ENCODE measurements at places on chromosomes 3 and 15.

DNA sequence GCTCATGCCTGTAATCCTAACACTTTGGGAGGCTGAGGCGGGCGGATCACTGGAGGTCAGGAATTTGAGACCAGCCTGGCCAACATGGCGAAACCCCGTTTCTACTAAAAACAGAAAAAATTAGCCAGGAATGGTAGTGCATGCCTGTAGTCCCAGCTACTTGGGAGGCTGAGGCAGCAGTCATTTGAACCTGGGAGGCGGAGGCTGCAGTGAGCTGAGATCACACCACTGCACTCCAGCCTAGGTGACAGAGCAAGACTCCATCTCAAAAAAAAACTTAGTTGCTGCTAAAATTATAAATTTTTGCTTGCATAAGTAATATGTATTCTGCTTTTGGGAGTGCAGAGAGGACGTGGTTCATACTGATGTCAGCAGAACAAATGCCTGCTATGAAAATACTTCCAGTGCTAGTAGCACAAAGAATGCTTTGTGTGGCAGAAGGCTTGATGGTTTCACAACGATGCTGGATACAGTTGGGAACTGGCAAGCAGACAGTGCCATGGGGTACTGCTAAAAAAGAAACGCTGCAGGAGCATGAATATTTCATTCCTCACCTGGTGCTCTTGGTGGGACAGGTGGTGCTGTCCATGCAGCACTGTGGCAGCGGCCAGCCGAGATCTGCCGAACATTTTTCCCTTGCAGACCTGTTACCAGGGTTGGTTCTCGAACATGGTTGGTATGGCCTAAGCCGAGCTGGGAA, 31.1 kb downstream of the FBXL22 start:
- DNase-seq = no peak

GRCh38 chr3:29695201-29695600, 414.3 kb downstream of the RBMS3 start:
- DNase-seq = no peak

- no peak for DNase-seq
These were observed 40.5 kb downstream of the FILIP1L start for GRCh38 chr3:100073714-100074307.

DNA sequence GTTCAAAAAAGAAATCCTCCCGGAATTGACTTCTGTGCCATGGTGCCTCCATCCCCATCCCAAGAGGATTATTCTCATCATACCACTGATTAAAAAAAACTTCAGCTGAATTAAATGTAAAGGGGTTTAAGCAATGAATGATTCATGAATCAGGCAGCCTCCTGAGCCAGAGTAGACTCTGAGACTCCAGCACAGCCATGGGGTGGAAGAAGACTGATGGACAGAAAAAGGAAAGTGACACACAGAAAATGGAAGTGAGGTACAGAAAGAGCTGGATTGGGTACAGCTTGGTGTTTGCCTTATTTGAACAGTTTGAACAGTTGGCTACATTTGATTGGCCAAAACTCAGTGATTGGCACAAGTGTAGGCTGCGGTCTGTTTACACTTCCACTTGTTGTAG, 224.8 kb upstream of the ATP10A start:
- no peak for DNase-seq

DNA sequence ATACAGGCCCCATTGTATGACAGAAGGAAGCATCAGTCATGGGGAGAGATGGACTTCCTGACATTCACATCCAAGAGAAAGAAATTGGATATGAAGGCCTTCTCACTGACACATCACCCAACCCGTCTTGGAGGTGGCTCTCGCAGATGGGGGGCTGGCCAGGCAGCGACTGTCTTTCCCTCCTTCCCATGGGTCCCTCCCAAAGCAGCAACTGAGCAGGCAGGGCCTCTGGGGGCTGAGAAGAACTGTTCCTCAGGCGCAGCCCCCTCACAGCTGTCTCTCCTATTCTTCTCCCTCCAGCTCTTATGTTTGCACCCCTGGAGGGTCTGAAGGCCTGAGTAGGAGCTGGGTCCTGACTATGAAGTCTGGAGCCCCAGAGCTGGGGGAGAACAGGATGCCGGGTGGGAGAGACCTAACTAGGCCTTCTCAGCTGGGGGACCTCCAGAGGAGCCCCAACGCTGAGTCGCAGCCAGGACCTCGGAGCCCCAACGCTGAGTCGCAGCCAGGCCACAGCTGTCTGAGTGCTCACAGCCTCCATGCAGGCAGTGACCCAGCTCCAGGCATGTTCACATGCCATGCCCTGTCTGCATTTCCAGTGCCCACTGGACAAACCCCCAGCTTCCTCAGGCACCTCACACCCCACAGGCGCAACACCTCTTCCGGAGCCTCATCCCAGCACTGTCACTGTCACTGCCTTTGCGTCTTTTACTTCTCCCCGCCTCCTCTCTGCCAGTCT, 29.6 kb downstream of the UMPS start:
- DNase-seq = no peak

GRCh38 chr15:91620229-91620628, 233.3 kb upstream of the SLCO3A1 start:
- DNase-seq = no peak

DNA sequence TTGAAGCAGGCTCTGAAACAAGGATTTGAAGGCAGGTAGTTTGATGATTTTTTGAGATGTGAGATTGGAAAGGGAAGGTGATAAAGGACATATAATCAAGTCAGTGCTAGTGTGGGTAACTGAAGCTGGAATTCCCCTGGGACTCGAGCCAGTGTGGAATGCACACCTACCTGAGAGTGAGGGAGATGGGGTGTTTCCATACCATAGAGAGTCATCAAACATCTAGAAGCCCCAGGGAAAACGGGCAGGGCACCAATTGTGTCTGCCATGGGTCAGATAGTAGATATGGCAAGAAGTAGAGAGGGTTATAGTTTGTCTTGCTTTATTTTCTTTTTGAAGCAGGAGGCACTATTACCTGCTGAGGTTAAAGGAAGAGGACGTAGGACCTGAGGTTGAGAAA, 120.0 kb downstream of the SSR3 start:
- DNase-seq = no peak

DNA sequence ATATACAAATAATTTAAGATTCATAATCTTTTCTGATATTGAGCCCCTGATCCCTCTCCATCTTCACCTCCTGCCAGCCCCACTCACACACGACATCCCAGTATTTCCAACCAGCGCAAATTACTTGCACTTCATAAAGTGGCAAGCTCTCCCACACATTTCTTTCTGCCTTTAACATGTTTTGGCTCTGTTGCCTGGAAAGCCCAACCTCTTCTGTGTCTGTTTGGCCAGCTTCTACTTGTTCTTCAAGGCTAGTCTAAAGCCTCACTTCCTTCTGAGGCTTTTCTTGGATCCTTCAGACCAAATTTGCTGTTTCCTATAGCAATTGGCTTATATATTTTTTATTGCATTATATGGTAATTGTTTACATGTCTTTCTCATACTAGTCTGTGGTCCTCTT, 5.1 kb upstream of the TM6SF1 start:
- DNase-seq = no peak

GRCh38 chr3:41579861-41580260, 380.6 kb downstream of the CTNNB1 start:
- DNase-seq = no peak

DNA sequence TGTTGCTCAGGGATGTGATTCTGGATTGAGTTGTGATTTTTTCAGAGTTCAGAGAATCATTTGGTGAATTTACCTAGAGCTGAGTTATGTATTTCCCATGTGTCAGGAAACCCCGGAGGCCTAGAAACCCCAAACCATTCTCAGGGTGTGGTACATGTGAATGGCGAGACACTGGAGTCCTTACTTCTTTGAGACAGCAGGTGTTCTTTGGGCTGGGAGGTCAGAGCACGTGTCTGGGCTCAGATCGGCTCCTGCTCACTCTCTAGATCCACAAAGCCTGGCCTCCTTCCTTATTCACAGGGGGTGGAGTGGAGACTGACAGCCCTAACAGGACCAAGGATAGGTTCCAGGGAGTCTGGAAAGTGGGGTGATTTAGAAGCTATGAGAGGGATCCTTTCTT, 145.8 kb downstream of the CHDH start:
- no peak for DNase-seq

- DNase-seq = no peak
These were observed 46.8 kb downstream of the CPN2 start for GRCh38 chr3:194304186-194304917.

GRCh38 chr3:4814305-4814903, 164.8 kb upstream of the BHLHE40 start:
- DNase-seq = no peak

DNA sequence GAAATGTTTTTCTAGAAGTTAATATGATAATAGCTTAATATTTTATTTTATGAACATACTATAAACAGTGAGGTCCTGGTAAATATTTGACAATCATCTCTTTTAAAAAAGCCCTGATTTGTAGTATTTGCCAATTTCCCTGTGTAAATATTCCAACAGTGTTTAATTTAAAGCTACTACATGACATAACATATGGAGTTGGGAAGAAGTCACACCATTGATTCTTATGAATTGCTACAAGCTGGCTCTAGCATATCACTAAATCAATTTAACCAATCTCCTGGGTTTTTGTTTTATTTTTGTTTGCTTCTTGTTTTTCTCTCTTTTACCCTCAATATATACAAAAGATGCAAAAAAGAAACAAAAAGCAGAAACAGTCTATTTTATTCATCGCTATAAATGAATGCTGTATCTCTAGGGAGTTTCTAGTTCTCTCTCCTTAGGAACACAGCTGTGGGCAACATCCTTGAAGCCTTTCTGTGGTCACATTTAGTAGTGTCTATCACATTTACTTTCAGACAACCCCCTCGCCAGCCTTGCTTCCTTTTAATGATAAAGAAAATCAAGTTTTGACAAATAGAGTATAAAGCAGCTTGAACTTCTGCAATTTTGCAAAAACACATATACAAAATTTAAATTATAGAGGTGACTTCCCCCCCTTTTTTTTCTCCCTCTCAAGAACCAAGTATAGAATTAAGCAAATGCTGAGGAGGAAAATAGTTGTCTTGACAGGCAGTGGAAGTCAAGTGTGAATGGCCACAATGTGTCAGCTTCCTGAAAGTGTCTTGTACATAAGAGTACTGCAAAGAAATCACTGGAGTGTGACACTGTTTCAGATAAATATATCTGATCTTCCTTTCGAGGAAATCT, 21.4 kb downstream of the CCR1 start:
- DNase-seq = no peak

- no peak for DNase-seq
These were observed 47.1 kb upstream of the CADPS start for GRCh38 chr3:62922326-62922725.

DNA sequence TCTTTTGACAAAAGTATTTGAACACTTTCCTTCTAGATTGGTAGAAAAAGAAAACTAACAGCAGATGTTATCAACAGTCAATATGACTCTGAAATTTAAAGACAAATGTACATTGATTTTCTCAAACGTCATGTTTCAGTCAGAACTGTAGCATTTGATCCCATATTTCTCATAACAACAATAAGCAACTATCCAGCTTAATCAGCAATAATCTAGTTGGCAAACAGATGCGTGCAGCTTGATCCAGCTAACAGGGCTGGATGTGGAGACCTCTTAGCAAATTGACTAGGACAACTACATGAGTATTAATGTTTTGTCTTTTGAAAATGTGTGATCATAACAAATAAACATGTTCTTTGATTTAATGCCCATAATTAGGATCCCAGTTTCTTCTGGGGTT, 94.0 kb upstream of the STT3B start:
- no peak for DNase-seq

GRCh38 chr3:165641569-165642310, 195.5 kb downstream of the BCHE start:
- DNase-seq = no peak

DNA sequence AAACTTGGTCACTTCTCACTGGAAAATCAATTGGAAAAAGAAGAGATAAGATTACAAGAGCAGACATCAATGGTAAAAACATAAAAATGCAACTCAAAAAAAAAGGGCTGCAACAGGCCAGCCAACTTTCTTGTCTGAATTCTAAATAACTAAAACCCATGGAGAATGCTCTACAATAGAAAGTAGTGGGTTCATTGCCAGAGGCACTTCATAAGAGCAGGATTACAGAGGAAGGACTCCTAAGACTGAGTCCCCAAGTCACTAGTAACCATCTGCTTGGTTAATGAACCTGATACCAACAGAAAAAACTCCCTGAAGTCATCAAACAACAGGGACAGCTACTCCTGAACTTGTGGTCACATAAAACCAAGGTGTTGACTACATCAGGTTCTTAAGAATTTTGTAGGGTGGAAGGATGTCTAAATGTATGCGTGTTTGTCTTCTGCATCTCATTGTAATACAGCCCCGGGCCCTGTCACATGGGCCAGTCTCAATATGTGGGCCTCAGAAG, 148.6 kb downstream of the IMPG2 start:
- no peak for DNase-seq

GRCh38 chr3:6504834-6505233, 356.1 kb upstream of the GRM7 start:
- DNase-seq = no peak

GRCh38 chr3:128068156-128068620, 16.0 kb downstream of the SEC61A1 start:
- no peak for DNase-seq

GRCh38 chr15:42182961-42183360, 25.1 kb downstream of the VPS39 start:
- no peak for DNase-seq

- no peak for DNase-seq
These were observed 138.6 kb downstream of the GAP43 start for GRCh38 chr3:115761927-115762305.

DNA sequence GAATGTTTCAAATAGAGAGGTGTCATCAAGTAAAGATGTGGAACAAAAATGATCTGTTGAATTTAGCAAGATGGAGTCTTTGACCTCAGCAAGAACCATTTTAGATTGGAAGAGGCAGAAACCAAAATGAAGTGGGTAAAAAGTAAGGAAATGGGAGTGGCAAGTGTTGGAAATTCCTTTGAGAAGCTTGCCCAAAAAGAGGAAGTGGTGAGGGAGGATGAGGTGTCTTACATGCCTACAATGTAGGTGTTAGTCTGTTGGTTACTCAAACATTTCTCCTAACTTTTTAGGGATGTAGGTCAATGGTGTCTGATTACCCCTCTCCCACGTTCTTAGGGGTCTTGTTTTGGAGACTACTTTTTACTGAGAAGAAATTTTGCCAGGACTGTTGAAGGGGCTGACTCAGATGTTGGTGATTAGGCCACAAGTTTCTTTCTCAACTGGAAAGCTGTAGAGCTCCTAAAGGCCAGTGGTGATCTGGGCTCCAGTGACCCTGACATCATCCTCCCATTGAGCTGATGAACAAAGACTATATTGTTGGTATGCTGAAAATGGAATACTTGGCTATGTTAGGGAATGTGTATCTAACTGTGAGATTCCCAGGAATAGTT, 5.1 kb downstream of the PPP2R3A start:
- DNase-seq = no peak

GRCh38 chr3:130739848-130740247, 6.8 kb downstream of the PIK3R4 start:
- DNase-seq = no peak

Measured in activated CD8-positive, alpha-beta memory T cell treated with anti-CD3 and anti-CD28 coated beads for 1 hour (primary cell).